ENCODE measurements at places on chromosomes 4 and X.

GRCh38 chr4:87632469-87632868, 17.6 kb upstream of the DMP1 start:
- no peak for DNase-seq

DNA sequence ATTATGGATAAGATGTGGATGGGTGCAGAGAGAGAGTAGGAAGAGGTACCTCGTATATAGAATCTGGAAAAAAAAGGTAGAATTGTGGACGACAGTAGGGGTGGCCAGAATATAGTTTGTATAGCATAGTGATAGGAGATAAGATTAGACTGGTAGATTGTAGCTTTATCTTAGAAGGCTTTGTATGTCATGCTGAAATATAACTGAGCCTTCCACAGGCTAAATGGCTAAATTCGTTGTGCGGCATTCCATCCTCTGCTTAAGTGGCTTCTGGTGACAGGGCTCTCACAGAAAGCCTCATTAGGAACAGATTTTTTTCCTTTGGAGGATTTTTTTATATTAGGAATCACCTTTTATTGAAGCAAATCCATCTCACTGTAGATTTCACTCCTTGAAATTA, 142.3 kb upstream of the BMPR1B start:
- no peak for DNase-seq

DNA sequence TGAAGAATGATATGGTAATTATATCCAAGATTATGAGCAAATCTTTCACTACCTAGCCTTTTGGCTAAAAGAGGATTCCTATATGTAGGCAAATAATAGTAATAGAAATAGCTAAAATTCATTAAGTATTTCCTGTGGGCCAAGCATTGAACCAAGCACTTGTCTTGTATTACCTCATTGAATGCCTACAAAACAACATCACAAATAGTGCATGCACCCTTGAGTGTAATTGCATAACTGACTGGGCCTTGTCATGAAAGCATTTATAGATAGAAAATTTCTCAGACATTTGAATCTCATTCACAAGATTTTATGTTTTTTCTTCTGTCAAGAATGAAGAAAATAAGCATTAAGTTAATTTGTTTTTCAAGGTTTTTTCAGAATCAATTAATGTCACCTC, 3.9 kb upstream of the HPGDS start:
- DNase-seq, result no peak

DNA sequence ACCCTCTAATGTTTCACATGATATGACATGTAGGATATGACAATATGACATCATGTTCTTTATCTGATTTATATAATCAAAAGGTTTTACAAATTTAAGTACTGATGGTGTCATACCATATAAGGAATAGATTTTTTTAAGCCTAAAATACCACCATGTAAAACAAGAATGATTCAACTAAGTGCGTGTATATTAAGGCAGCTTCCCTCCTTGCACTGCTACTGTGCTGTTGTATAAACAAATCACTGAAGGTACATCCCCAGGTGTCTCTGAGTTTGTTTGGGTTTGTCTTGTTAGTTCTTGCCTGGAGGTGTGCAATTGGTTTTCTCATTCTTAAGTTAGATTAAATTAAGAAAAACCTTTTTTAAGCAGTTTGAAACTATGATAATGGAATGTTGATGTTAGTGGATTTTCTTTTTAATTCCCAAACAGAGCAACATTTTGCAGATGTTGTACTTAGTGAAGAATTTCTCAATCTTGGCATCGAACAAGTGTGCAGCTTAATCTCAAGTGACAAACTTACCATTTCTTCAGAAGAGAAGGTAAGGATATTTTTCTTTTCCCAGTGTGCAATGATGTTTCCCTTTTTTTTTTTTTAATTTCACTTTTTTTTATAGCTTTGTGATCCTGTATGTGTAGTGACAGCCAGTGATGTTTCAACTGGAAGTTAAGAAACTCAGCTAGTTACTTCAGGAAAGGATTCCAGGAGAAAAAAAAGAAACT, 33.4 kb upstream of the MSMO1 start:
- no peak for DNase-seq

DNA sequence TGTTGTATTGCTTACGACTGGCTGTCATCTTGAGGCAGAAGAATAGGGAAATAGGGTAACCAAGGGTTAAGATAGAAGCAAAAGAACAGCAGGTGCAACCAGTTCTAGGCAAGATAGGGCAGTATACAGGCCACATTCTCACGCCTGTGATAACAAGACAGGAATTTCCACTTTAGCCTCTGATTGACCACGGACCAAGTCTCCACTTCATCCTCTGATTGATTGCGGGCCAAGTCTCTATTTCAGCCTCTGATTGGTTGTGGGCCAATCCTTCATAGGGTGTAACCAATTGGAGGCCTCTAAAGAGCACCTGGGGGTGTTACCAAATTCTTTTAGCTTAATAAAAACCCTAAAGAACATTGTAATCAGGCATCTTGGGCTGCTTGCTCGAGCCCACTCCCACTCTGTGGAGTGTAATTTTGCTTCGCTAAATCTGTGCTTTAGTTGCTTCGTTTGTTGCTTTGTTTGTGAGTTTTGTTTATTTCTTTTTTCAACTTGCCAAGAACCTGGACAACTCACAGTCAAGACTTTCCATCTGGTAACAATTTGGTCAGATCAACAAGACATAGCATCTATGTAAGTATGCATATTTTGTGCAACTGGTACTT, 8.7 kb upstream of the TBC1D9 start:
- DNase-seq, result no peak

- no peak for DNase-seq
These were observed 175.4 kb upstream of the ATP6AP2 start for GRCh38 chrX:40405399-40405798.

GRCh38 chr4:184651899-184652298, 2.4 kb downstream of the PRIMPOL start:
- DNase-seq, result no peak

DNA sequence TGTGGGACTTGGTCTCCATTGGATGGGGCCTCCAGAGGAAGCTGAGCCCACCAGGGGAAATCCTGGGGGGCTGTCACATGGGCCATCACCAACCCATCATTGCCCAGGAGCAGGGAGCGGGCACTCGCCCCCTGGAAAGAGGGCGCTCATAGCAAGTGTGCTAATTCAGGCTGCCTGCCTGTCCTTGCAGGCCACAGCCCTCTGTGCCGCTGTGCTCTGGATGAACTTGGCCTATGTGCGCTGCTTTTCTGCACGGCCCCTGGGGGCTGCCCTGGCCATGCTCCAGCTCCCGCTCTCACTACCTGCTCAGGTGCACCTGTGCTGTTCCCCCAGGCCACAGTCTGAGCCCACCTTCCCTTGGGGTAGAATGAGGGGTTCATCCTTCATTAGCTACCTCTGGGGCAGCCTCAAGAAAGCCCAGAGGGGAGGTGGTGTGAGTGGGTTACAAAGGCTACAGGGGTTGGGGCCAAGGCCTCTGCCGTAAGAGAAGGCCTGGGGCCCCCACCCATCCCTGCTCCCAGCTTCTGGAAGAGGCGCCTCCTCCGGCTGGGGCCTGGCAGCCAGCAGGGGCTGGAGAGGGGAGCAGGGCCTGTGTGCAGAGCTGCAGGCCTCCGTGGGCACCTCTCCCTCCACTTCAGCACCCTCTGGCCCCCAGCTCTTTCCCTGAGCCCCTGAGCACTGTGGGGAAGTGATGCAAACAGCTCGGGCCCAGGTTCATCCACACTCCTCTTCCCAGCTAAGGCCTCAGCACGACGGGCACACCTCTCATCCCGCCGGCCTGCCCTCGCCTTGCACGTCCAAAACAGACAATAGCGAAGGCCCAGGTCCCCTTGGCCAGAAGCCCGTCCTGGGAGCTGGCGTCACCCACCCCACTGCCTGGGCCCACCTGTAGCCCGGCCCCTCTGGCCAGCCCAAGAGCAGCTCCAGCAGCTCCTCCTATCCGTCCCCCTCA, 8.9 kb downstream of the CFAP99 start:
- no peak for DNase-seq
